ENCODE measurements at places on chromosomes 1 and 21. TPM values are rescaled to one million over a fixed set of nuclear protein-coding genes. Genes with fewer than 3 reads are reported as not detected.

DNA sequence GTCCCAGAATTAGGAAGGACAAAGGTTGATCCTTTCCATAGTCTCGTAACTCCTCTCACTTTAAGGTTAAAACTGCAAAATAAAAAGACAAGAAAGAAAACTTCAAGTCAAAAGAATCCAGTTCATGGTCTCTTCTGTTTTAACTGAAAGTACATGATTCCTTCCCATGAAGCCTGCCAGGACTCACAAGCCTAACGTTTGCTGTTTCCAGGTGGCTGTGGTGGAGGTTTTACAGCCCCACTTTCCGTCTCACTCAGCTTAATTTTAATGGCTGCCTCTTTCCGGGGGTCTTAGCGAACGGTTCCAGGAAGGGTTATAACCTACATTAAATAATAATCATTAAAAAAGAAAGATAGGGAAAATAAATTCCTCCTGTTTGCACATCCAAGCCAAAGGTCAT lies 136.8 kb upstream of the SPAG17 start:
- DNase-seq, result no peak

DNA sequence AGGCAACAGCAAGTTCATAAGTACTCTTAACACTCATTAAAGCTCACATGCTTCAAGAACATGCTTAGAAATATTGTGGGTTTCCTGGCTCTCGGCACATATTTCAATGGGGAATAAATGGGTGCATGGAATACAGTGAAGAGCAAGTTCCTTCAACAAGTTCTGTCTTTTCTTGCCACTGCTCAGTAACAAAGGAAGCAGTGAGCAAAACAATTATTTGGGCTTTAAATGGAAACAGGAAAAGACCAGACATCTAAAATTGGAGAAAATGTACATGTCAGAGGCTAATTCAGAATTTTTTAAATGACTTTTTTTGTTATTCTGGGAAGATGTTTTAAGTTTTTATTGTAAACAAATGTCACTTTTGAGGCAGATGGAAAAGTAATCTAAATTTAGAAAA lies 478.7 kb downstream of the SETD4 start:
- DNase-seq, result no peak

DNA sequence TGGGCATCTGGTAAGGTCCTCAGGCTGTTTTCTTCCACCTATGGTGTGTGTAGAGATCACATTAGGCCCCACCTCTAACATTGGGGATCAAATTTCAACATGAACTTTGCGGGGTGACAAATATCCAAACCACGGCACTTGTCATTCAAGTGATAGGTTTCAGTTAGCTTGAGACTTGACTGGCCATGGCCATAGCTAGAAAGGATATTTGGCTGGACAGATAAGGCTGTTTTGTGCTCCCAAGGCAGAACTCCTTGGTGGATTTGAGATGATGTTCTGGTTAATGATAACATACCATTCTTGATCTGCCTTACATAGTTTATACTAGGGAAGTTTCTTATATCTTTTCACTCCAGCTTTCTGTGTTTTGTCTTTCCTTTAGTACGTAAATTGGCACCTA lies 48.5 kb downstream of the CELF3 start:
- no peak for DNase-seq

- no peak for DNase-seq
Observed at GRCh38 chr1:180258935-180259334, 28.9 kb downstream of the LHX4 start.

DNA sequence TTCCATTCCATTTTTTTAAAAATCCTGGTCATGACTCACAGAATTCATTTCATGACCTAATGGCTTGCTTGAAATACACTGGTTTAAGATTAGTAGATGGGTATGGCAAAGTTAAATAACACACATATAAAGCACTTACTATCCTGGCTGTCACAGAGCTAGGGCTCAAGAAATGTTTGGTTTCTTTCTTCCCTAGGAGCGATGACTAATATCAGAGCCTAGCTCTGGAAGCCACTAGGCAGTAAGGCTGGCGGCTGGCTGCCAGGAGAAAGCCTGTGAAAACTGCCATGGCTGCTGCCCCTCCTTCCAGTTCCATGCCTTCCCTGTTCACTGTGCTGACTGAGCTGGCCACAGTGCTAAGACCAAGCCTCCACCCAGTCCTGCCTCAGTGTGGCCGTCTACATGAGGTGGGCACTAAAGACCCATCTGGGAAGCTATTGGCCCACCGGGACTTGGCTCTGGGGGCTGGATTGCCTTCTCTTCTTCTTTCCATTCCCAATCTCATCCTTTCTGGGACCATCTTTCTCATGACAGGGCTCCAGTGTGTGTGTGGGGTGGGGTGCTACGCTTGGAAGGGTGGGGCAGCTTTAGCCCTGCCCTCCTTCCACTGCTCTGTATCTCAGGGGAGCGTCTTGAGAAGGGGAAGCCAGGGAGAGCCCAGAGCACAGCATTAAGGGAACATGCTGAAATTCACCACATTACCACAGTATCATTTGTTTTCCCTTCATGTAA lies 10.8 kb upstream of the ASCL5 start:
- no peak for DNase-seq

- no peak for DNase-seq
Observed at GRCh38 chr1:4653796-4654725, at the start of gene AJAP1. Gene AJAP1 (plus strand): TSS chr1:4654609. CDS start chr1:4655426, 817 bp downstream.

Gene ZNF683
- total RNA-seq, result not detected

- DNase-seq, result no peak
Observed at GRCh38 chr1:244849189-244849866, 13.9 kb downstream of the COX20 start.

DNA sequence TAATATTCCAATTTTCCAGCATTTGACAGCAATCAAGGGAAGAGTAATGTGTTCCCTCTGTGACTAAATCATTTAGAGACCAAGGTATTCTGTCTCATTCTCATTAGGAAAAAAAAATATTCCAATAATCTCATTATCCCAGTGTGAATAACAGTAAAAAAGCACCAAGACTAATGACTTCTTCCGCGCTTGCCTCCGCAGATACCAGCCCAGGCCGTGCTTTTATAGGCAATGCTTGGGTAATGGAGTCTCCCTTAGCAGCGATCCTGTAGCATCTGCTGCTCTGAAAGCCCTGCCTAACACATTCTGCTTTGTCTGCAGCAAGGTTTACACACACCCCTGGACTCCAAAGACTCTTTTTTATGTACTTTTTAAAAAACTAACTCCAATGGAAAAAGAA lies 470.0 kb upstream of the CAMK1G start:
- DNase-seq, result no peak

Gene ELF3
- 0.33 TPM for total RNA-seq

DNA sequence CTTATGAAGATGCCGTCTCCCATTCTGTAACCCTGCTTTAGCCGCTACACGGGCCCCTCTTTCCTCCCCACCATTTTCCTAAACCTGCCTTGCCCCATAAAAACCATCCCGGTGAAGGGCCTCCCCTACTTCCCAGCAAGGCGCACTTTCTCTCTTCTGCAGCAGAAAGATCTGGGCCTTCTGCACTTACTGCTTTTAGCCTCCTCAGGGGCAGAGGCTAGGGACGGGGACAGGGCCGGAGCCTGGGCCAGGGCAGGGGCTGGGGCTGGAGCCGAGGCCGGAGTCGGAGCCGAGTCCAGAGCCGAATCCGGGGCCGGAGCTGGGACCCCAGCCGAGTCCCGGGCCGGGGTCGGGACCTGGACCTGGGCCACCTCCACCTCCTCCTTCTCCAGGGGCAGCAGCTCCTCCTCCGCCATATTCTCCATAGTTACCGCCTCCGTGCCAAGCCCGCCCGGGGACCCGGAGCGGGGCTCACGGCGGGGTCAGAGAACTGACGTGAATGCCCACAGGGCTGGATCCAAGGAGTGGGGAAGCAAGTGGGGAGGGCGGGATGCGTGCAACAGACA lies 382 bp downstream of the TRMT1L start:
- no peak for DNase-seq

DNA sequence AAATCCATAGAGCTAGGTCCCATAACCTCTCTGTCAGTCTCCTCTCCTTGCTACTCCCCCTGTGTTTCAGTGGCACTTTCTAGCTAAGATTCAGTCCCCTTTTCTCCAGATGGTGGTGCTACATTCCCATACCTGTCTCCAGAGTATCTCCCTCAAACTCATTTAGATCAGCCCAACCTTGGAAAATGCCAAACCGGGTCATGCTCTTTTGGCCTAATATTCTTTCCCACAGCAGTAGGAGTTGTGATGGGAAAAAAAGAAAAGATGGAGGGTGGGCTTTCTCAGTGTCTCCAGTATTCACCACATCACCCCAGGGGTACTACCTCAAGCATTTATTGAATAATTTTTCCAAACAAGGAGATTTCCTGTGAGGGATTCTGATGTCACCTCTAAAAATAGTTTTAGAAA lies 3.2 kb upstream of the RXFP4 start:
- DNase-seq, result peak; percentile 51

GRCh38 chr1:162133566-162133965 lies 64.1 kb downstream of the NOS1AP start:
- no peak for DNase-seq

DNA sequence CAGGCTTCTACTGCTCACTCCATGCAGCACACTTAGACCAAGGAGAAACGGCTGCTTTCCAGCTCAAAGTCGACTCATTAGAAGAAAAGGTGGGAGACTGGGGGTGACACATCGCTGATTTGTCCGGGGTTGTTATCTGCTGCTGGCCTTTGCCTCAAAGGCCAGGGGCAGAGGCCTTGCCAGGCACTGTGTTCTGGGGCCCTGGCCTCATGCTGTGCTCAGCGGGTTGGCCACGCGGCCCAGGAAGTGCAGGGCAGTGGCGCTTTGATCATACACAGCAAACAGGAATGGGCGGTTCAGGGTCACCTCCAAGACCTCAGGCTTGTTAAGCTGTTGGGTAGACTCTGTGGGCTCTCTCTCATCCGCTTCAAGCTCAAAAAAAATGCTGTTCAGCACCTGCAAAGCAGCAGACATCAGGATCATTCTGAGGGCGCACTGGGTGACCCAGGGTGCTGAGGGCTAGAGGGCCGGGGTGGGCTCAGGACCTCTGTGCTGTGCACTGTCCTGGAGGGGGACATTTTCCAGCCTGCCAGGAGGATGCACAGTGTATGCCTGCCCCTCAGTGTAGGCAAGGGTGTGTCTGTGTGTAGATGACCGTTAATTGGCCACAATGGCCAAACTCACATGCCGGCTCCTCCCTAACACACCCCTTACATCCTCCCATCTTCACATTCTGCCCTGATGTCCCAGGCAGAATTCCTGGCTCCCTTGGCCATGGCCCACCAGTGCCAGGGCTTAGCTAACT lies 10.8 kb downstream of the AGT start:
- no peak for DNase-seq

- no peak for DNase-seq
Observed at GRCh38 chr1:85495556-85495955, 30.6 kb upstream of the DDAH1 start.

- DNase-seq, result no peak
Observed at GRCh38 chr1:197471248-197471985, 203.4 kb downstream of the CRB1 start.

- no peak for DNase-seq
Observed at GRCh38 chr1:55352811-55353180, 137.6 kb upstream of the USP24 start.

Gene RNU1-2
- total RNA-seq, result 3,010 TPM

Gene TRAF3IP3
- 574 TPM for total RNA-seq

- peak; percentile 29 for DNase-seq
Observed at GRCh38 chr1:44784094-44785028, 3.6 kb downstream of the BEST4 start.

DNA sequence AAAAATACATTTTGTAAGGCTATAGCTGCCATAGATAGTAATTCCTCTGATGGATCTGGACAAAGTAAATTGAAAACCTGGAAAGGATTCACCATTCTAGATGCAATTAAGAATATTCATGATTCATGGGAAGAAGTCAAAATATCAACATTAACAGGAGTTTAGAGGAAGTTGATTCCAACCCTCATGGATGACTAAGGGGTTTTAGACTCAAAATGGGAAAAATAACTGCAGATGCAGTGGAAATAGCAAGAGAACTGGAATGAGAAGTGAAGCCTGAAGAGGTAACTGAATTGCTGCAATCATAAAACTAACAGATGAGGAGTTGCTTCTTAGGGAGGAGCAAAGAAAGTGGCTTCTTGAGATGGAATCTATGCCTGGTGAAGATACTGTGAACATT lies 230.8 kb downstream of the KCTD3 start:
- no peak for DNase-seq

DNA sequence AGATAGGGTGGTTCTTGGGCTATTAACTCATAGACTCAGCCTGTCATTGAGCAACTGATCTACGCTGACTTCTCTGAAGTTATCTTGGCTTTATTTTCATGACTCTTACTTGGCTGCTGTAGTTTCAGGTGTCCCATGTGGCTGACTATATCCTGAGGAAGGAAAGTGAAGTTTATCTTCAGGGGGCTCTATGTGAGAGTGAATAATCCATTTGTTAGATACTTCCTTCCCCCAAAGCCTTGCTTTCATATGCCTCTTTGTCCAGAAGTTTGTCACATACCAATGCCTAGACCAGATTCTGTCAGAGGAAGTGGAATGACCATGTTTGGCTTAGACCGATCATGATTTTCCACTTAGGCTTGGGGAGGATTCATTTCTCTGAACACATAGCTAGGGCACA lies 27.9 kb upstream of the C1orf87 start:
- DNase-seq, result no peak
